ENCODE measurements at places on chromosomes 6 and 20.

- no peak for ATAC-seq
Measured at GRCh38 chr6:25769983-25770382, 15.4 kb downstream of the SLC17A4 start.

DNA sequence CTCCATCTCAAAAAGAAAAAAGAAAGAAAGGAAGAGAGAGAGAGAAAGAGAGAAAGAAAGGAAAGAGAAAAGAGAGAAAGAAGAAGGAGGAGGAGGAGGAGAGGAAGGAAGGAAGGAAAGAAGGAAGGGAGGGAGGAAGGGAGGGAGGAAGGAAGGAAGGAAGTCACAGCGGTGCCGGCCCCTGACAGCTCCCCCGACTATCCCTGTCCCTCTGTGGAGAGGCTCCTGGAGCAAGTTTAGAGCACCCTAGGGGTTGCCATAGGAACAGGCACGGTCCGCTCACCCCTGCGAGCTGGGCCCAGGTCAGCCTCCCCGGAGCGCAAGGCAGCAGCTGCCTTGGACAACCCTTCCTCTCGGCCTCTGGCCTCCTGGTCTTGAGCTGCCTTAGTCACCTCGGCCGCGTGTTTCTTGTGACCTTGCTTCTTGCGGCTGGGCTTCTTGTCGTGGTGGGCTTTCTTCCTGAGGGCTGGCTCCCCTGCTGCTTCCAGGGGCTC lies 6.8 kb downstream of the BNIP5 start:
- ATAC-seq = no peak

- ATAC-seq = no peak
Measured at GRCh38 chr6:144127097-144127496, 23.2 kb upstream of the STX11 start.

GRCh38 chr6:20866036-20866435 lies 331.8 kb downstream of the CDKAL1 start:
- ATAC-seq = no peak

DNA sequence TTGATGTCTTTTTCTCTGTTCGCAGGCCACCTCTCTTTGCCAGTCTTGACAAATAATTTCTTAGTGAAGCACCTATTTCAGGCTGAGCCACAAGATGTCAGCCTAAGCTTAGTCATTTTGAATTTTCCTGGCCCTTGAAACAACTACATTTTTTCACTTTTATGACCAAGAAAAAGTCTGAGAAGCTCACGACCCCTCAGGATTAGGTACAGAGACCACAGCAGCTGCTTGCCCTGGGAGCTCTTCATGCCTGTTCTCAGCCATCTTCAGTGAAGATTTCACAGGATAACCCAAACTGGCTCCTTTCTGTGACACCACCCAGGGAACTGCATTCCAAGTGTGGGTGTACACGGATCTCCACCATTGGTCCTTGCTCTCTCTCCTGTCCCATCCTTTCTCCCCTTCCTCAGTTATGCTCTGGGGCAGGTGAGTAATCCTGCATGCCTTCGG lies 38.4 kb upstream of the SPTLC3 start:
- ATAC-seq = peak; percentile 27

DNA sequence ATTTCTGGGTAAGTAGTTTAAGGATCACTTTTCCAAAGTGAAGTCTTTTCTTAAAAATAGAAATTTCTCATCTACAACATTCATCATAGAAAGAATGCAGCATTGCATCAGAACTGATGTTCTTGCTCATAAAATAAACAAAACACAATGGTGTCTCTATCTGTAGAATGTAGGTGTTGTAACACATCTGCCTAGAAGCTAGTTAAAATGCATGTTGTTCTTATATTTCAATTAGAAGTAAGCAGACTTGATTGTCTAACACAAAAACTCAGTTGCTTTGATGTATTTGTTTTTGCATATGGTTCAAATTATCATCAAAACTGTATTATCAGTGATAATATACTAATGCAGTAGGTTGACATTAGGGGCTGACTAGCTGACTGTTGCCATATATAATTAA lies 654.7 kb upstream of the FLRT3 start:
- ATAC-seq = no peak

DNA sequence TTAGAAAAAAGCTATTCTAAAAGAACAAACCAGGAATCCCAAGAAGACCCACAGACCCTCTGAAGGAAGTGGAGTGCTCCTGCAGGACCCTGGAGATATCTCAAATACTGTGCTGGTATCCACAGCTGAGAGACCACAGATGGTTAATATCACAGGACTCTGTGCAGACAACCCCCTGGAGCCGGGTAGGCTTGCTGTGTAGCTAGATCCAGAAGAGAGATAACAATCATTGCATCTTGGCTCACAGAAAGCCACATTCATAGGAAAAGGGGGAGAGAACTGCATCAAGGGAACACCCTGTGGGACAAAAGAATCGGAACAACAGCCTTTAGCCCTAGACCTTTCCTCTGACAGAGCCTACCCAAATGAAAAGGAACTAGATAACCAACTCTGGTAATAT lies 689.5 kb downstream of the PHF3 start:
- no peak for ATAC-seq

DNA sequence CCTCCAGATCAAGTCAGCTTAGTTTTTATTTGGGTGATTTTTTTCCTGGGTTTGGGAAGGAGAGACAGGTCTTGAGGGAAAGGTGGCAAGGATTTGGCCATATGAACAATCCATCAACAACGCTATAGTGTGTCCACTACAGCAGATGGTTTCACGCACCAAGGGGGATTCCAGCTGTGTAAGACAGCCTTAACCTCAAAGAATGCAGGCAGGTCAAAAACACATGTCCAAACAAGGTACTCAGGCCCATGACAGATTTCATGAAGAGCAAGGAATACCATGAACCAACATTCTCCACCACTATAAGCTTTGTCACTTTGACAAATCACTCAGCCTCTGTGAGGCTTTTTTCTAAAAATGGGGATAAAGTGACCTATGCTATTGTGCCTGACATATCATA lies 2.0 kb downstream of the AIF1 start:
- no peak for ATAC-seq

GRCh38 chr20:57481281-57481711 lies 43.6 kb downstream of the CTCFL start:
- ATAC-seq = no peak

GRCh38 chr6:16787128-16787682 lies 25.9 kb upstream of the ATXN1 start:
- no peak for ATAC-seq

- ATAC-seq = no peak
Measured at GRCh38 chr20:62887152-62887859, 25.7 kb upstream of the TCFL5 start.

DNA sequence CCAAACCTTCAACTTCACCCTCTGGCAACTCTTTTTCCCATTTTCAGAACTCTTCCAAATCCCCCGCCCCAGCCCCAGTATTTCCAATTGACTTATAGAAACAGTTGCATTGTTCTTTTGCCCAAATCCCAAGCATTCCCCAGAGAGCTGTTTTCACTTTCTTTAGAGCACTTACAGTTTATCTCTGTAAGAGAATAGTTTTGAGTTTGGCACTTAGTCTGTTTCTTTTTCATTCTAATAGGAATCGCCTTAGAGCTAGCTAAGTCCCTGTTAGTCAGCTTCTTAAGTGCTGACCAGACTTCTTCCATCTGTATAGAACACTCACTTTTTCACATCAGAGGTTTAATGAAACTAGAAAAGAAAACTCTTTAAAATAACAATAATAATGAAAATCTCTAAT lies 374.2 kb upstream of the FLRT3 start:
- no peak for ATAC-seq

DNA sequence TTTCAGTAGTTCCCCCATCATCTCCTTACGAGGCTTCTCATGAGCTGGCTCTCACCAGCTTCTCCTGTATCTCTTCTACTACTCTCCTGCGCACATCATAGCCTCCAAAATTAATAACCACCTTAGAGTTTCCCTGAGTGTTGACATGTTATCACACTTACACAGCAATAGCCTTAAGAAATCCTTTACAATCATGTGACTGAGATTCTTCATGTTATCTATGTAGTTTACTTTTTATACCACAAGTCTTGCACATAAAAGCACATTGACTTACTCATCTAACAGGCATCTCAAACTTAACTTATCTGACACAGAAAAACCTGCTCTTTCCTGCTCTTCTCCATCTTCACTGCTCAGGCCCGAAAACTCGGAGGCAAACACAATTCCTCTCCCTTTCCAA lies 103.7 kb upstream of the TAB2 start:
- no peak for ATAC-seq

DNA sequence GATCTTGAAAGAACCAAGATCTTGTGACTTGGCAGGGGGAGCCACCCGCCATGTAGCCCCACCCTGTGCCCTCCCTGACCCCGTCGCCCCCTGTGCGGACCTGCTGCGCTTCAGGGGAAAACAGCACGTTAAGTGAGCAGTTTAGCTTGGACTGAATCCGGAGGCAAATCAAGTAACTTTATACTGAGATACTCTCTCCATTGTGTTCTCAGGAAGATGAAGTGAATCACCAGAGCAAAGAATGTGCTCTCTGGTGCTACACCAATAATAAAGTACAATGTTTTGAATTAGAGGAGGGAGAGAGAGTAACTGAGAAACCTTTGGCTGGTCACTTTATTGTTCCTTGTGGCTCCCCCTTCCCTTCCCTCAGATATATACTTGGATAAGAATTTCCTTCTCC lies 83.4 kb downstream of the TXNDC5 start:
- no peak for ATAC-seq

DNA sequence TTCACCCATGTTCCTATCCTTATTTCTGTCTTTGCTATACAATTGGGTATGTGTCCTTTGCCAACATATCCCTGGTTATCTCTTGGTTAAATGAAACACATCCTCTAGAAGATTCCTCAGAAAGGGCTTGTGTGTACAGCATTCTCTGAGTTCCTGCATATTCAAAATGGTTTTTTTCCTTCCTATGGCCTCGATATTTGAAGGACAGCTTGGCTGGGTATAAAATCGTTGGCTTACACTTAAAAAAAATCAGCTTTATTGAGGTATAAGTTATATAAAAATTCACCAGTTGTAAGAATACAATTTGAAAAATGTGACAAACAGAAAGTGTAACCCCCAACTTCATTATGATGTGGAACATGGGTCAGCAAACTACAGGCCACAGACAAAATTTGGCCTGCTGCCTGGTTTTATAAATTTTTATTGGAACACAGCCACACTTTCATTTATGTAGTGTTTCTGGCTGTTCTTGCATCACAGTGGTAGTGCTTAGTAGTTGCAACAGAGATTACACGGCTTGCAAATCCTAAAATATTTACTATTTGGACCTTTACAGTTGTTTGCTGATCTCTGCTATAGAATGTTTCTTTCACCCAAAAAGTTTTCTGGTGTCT lies 16.7 kb downstream of the PCMT1 start:
- no peak for ATAC-seq

- ATAC-seq = peak; percentile 85
Measured at GRCh38 chr6:128655978-128656498, 135.6 kb upstream of the PTPRK start.

GRCh38 chr6:26243752-26244151 lies 121.2 kb upstream of the BTN3A2 start:
- ATAC-seq = no peak

- no peak for ATAC-seq
Measured at GRCh38 chr20:21179757-21180156, 53.9 kb downstream of the KIZ start.

DNA sequence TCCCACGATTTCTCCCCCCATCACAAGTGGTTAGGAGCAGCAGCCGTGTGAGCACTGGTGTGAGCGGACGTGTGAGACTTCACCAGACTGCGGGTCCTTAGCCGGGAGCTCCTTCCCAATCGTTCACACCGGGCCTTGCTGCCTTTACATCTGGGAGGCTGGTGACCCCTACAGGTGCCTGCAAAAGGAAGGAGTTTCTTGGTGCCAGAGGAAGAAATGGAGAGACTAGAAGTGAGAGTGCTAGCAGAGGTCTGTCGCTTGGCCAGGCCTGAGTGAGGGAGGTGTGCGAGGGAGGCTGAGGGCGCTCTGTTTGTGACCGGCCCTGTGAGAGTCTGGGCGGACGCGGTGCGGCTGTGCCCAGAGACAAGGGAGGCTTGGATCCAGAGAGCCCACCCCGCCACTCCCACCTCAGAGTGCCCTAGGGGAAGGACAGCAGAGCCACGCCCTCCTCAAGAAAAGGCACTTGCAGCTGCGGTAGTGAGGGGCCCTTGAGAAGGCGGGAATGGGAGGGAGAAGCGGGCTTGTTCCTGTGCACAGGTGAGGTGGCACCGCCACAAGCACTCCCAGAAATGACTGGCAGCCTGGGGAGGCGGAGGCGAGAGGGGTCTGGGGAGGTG lies 10.0 kb upstream of the ARMC2 start:
- no peak for ATAC-seq

DNA sequence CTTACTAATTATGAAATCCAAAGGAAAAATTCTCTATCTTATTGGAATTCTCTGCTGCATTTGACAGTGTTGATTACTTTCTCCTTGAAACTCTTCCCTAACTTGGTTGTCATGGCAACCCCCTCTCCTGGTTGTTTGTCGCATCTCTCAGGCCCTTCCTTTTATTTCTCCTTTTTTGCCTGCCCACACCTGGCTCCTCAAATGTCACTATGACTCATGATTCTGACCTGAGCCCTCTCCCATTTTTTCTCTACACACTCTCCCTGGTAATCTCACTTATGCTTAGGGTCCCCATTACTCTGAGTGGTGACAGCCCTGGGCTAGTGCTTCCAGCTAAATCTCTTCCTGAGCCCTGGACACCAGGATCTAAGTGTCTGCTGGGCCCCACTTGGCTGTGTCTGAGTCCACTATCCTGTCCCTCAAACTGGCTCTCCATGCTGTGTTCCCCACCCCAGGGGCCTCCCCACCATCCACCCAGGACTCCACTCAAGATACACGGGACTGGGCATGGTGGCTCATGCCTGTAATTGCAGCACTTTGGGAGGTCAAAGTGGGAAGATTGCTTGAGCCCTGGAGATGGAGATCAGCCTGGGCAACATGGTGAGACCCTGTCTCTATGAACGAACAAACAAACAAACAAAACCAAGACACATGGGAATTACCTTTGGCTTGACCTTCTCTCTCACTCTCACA lies 16.5 kb upstream of the NNAT start:
- no peak for ATAC-seq

DNA sequence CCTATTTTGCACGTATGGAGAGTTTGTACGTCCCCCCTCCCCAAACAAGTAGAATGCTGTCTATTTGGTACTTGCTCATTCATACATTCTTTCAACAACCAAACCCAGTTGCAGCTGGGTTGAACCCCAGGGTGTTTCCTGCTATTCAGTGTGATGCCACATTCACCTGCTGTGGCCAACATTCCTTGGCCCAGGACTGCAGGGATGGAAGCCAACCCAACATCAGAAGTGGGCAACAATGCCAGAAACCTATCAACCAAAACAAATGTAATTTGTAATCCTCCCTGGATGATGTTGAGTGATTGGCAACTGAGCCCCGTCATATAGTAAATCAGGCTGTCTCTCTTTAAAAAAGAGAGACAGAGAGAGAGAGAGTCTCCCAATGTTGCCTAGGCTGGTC lies 8.9 kb downstream of the NT5E start:
- ATAC-seq = no peak
